ENCODE measurements at places on chromosomes 2 and 18. TPM values are rescaled to one million over a fixed set of nuclear protein-coding genes. Genes with fewer than 3 reads are reported as not detected.

The PFN4 gene
- total RNA-seq = 0.39 TPM

The ANTXR1 gene
- total RNA-seq = 19.4 TPM

The SALL3 gene
- not detected for total RNA-seq

The PAX3 gene
- not detected for total RNA-seq

The LRRTM4 gene
- total RNA-seq = not detected

The ARHGEF33 gene
- 0.08 TPM for total RNA-seq

The TUBA4A gene
- total RNA-seq = 330 TPM

The GATA6 gene
- 1.0 TPM for total RNA-seq

The TFCP2L1 gene
- total RNA-seq = 16.7 TPM

The MROH2A gene
- not detected for total RNA-seq
